ENCODE measurements at places on chromosomes 4 and X.

DNA sequence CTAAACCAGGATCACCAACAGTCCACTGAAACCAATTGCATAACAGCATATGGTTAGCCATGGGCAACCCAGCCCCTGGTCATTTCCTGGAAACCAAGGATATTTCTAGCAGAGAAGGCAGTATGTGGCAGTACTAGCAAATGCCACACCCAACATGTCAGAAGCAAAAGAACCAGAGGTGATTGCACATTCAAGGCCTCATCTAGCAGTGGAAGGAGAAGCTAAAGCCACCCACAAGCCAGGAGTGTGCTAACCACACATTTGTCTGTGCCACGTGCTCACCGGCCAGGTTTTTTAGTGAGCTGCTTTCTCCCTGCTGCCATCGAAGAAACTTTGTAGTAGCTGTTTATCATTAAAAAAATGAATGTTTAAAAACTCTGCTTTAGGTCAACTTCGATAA lies 42.0 kb downstream of the TEC start:
- no peak for DNase-seq

- no peak for DNase-seq
Measured at GRCh38 chr4:121326597-121326996, 54.2 kb downstream of the QRFPR start.

GRCh38 chrX:67546496-67547423 lies 2.9 kb downstream of the AR start:
- DNase-seq: no peak

- DNase-seq: no peak
Measured at GRCh38 chr4:56314207-56314915, 72.9 kb downstream of the AASDH start.

DNA sequence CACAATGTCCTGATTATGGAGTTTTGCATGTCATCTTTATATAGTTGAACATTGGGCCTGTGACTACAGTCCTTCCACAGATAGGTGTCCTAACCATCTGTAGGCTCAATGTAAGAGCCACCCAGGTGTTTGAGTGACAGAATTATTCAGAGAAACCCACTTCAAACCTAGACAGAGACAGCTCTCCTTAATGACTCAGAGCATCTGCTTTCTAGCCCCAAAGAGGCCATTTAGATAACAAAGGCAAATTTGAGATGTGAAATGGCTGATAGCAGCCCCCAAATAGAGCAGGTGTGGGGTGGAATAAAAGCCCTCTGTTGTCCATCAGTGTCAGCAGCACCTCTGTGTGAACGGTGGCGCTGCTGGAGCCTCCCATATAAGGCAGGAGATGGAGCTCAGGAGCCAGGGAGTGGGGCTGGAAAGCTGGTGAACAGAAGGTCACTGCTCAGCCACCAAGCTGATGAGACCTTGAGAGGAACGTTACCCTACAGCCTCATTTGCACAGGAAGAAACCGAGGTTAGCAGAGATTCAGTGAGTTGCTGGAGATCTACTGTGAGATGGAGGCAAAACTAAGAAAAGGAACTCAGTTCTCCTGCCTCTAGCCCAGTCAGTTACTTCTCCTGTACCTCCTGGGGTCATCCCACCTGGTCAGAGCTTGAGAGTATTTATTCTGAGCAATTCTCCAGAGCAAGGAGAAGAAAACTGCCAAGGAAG lies 153.3 kb upstream of the LNX1 start:
- no peak for DNase-seq

DNA sequence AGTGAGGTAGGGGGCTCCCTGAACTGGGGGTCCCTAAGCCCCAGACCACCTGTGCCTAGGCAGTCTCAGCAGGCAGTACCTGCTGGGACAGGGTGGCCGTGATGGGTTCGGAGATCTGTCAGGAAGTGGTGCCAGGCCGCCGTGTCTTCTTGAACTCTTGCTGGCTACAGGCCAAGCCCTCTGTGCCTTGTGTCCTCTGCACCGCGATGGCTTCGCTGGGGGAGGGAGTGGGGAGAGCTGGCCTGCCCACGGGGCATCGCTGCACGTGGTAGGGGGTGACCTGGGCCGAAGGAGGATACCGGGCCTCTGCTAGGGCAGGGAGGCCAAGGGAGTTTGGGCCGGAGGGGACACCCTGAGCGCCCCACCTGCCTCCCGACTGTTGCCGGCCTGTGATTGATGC lies 96.7 kb upstream of the NKX1-1 start:
- no peak for DNase-seq

DNA sequence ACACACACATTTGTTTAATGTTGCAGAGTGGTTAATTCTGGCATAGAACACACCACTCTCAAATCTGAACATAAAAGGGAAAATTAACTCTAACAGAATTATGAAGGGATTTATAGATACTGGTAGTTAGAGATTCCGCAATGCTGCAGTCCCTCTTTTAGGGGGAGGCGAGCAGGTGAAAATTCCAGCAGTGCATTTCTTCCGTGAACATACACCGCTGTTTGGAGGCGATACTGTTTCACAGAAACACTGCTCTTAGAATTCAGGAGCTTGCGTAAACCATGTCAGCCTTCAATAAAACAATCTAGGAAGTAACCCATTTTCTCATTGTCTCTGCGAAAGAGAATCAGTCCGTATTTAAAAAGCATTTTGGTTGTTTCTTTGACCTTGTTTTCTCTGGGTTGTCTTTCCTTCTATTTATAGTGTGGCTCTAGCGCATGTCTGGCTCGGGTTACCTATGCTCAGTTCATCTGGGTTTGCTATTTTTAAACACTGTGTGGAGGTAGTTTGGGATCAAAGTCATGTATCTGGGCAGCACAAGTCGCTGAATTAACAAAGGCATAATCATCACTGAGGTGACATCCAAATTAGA lies 90.4 kb downstream of the GPAT3 start:
- DNase-seq: no peak
